ENCODE measurements at places on chromosomes 4 and X.

DNA sequence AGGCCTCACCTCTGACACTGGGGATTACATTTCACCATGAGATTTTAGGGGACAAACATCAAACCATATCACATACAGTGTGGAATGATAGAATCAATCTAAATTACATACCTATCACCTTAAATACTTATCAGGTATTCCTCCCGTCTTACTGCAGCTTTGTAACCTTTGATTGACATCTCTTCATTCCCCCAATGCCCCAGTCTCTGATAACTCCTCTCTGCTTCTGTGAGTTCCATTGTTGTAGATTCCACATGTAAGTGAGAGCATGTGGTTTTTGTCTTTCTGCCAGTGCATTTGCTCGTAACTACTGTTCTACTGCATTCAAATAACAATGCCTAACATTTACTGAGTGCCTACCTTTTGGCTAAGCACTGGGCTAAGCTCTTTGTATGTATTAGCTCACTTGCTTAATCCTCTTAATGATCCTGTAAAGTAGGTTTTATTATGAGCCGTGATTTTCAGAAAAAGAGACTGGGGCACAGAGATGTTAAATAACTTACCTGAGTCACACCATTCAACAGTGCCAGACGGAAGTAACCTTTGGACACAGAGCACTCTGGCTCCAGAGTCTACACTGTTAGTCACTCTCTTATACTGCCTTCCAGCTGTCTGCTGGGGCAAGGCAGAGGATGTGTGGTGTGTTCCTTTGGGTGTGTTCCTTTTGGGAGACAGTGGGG is 63.7 kb upstream of the ESX1 start:
- no peak for DNase-seq

- no peak for DNase-seq
These were observed 77.5 kb upstream of the CLCN4 start for GRCh38 chrX:10079231-10079630.

- DNase-seq = no peak
These were observed 88.4 kb downstream of the TTC29 start for GRCh38 chr4:146857298-146857697.

- DNase-seq = no peak
These were observed 14.6 kb upstream of the ACSL4 start for GRCh38 chrX:109747681-109748080.

GRCh38 chr4:172978848-172979247 is 189.8 kb upstream of the GALNT7 start:
- no peak for DNase-seq

DNA sequence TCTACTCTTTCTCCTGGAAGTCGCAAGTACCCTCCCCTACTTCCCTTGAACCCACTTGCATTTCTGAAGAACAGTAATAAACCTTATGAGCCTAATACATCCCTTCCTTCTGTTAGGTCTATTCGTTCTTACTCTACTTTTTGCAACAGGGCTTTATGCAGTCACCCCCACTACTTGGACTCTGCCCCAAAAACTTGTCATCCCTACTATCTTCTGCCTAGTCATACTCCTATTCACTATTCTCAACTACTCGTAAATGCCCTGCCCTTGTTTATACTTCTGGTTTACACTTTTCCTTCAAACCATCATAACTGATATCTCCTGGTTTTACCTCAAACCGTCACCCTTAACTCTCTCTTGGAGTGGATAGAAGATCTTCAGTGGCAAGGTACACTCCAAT is 55.2 kb upstream of the SLIT2 start:
- DNase-seq = no peak

- DNase-seq = no peak
These were observed 73.3 kb downstream of the MANBA start for GRCh38 chr4:102687373-102687981.

Measured in neuronal stem cell (in vitro differentiated cells).